ENCODE measurements at places on chromosomes 16 and 17.

DNA sequence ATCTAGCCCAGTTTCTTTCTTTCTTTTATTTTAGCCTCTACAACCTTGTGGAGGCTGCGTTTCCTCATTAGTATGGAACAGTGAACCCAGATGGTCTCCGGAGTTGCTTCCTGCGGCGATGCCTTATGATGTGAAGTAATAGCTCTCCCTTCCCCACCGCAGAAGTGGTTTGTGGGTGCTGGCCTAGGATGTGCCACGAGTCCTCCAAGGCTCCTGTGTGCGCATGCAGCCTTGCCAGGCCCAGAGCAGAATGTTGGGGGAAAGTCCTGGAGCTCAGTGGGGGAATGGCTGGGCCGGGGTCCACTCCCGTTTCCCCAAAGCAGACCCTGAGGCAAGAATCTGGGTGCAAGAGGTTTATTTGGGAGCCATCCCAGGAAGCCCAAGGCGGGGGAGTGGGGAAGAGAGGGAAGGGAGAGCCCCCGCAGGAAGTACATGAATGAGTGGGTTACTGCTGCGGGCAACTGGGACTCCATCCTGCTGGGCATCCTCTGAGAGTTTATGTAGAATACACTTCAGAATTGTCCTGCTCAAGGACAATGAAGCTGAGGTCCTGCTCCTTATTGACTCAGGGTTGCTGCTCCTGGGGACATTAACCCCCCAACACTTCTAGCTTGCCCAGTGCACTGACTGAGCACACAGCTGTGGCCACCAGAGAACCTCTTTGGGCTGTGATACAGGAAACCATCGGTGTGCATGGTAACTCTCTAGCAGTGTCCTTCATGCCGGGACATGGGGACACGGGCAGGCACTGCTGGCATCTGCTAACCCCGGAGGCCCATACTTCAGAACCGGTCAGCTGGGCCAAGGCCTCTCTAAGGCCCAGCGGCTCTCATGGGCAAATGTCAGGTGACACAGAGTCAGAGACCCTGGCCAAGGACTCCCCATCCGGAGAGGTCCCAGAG, 3.7 kb upstream of the HCRT start:
- no peak for DNase-seq

GRCh38 chr16:21650521-21650920, 1.9 kb downstream of the IGSF6 start:
- no peak for DNase-seq

DNA sequence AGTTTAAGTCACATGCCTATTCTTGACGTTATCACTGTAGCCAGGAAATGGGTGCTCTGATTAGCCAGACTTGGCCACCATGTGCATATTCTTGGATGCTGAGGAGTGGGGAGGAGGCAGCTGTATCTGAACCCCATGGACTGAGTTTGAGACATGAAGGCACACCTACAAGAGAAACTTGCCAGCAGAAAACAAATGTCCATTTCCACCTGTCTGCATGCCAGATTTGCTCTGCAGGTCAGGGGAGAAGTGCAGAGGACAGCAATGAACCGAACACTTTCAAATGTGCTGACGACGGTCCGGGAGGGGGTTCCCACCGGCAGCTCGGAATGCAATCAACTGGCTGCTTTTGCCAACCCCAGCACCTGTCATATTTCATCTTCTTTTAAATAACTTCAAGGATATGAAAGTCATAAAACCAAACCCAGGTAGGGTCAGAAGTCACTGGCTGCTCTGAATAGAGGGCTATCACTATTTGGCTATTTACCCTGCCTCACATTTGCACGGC, 287.8 kb upstream of the N4BP1 start:
- DNase-seq, result no peak

GRCh38 chr17:42608305-42609181, 631 bp downstream of the RETREG3 start:
- peak; percentile 2 for DNase-seq
